ENCODE measurements at places on chromosomes 1 and 21.
A peak's percentile ranks its signal among the peaks of the same experiment; 100 is the strongest.

GRCh38 chr21:26165331-26165730, 5.2 kb downstream of the APP start:
- ATAC-seq: no peak

- ATAC-seq: no peak
These were observed 3.7 kb upstream of the KLF18 start for GRCh38 chr1:44144962-44145756.

DNA sequence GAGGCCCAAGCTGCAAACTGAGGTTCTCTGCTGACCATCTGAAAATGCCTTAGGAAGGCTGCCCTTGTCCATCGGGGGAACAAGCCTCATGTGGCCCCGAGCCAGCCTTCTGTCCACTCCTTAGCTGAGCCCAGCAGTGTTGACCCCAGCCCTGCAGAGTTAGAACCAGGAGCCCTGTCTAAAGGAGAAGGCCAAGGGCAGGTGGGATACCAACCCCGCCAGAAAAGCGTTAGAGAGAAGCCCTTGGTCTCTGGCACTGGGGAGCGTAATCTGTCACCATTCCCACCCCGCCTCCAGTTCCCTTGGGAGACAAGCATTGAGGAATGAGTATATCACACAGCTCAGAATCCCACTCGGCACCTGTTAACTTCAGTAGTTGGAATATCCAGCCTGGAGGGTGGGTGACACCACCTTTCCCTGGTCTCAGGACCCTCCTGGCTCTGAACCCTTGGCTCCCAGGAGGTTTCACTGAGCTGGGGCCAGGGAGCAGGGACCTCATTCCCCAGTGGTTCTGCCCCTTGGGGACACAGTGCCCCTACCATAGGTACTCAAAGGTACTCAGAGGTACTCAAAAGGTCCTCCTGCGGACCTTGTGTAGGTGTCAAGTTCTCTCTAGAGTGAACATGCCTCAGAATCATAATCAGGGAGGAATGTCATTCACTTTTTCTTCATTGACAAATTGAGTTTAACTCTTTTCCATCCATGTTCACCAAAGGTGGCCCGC, 16.4 kb downstream of the ETS2 start:
- no peak for ATAC-seq

- no peak for ATAC-seq
These were observed 86.0 kb downstream of the HHIPL2 start for GRCh38 chr1:222461941-222462340.

GRCh38 chr1:8122160-8122476, 96.0 kb upstream of the ERRFI1 start:
- ATAC-seq: no peak

GRCh38 chr1:150507912-150508864, at the start of gene ECM1:
Gene ECM1, plus strand, starts transcription at chr1:150508109. Its CDS starts 101 bp downstream, at chr1:150508210.
- peak; percentile 34 for ATAC-seq

DNA sequence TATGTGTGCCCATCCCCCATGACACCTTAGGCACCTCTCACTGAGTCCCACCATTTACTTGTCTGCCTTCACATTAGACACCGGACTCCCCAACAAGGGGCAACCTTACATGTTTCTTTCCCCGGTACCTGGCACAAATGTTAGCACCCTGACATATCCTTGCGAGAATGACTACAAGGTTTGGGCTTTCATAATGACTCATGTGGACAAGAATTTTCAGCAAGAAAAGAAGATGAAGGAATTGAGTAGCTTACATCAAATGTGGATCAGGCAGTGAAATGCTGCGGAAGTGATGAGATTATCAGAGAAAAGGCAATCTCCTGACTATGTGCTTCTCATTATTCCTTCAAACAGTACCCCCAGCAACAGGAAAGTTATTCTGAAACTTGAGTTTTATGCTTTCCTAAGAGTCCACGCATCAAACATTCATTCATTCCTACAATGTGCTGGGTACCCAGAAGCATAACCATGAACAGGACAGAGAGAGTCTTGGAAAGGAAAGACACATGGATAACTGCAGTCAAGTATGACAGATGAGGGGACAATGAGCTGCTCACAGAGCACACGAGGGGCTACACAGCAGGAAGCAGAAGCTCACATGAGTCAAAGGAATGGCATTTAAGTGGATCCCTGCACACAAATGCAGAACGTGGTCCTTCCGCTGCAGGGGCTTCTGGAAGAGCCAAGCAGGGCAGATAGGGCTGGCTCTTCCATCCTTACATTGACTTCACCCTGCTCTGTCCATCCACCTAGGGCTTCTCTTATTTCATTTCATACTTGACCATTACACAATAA, 112.1 kb downstream of the PCNX2 start:
- no peak for ATAC-seq

DNA sequence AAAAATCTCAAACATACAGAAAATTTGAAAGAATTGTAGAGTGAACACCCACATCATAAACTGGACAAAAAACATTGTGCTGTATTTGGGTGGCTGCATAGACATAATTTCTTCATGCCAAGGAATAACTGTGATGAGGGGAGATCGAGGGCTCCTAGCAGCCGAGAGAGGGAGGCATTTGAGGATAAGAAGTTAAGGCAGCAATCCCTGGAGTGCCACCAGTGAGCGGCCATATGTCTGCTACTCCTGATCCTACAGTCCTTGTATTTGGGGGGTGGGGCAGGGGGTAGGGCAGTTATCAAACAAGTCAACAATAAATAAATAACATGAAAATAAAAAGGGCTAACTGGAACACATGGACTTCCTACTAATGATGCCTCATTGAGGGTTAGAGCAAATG, 54.5 kb downstream of the ATP5PO start:
- ATAC-seq: no peak

GRCh38 chr1:12157366-12158231, 9.2 kb upstream of the TNFRSF1B start:
- ATAC-seq: peak; percentile 69

DNA sequence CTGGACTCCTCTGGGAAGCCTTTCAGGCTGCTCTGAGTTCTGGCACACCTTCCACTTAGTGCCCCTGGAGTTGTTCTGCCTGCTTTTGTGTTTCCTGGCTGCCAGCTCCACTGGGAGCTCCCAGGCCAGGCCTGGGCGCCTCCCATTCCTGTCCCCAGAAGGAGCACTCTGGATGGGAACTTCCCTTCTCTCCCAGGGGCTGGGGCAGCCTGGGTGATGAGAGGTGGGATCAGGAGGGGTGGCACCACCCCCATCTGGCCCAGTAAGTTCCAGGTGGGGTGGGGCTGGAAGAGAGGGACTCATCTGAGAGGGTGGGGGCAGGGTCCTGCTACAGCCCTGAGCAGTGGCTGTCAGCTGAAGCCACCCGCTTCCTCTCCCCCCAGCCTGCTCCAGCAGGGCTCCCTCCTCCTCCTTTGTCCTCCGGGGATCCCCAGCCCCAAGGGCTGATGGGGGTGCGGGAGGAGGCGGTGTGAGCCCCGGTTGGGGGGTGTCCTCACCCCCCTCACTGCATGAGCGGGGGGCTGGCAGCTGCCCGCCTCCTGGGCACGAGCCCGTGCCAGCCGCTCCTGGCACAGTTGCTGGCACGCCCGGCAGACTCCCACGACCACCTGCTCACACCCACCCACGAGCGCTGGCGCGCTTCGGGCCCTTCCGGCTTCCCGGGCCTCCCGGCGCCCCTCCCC, 4.7 kb downstream of the FOXO6 start:
- no peak for ATAC-seq

DNA sequence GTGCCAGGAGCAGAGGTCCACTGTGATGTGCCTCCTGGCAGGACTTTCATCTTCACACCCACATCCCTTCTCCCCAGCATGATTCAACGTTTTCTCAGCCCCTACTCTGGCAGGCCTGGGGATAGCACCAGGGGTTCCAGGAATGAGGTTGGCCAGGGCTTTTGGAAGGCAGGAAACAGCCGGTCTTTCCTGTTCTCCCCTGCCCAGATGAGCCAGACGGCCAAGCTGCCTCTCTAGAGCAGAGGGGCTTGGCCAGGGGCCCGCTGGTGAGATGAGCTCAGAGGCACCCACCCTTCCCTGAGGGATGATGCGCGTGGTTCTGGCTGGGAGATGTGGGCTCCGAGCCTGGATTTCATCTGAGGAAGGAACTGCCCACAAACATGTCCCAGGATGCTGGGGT, 4.3 kb upstream of the MFAP2 start:
- no peak for ATAC-seq

GRCh38 chr1:42469727-42470126, 6.6 kb downstream of the CCDC30 start:
- peak; percentile 24 for ATAC-seq

DNA sequence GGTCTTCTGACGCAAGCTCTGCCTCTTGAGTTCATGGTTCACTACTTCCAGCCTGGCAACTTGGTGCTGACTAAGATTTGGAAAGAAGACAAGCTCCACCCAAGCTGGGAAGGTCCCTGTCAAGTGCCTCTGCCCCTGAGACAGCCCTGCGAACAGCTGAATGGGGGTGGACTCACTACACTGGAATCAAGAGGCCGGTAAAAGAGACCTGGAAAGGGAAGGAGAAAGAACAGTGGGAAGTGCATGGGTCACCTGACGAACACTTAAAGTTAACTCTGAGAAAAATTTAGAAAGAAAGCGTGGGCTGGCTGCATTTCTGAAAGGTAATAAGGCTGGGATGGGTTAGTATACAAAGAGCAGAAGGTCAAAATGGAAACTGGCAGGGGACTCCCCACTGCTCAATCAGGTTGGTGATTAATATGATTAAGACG, 26.1 kb upstream of the ZNF496 start:
- no peak for ATAC-seq

- ATAC-seq: peak; percentile 11
These were observed 6.4 kb downstream of the CLCA2 start for GRCh38 chr1:86430376-86430775.

- peak; percentile 35 for ATAC-seq
These were observed 5.8 kb upstream of the LORICRIN start for GRCh38 chr1:153253693-153254092.

- ATAC-seq: no peak
These were observed 10.2 kb downstream of the RPS6KA1 start for GRCh38 chr1:26539722-26540121.

DNA sequence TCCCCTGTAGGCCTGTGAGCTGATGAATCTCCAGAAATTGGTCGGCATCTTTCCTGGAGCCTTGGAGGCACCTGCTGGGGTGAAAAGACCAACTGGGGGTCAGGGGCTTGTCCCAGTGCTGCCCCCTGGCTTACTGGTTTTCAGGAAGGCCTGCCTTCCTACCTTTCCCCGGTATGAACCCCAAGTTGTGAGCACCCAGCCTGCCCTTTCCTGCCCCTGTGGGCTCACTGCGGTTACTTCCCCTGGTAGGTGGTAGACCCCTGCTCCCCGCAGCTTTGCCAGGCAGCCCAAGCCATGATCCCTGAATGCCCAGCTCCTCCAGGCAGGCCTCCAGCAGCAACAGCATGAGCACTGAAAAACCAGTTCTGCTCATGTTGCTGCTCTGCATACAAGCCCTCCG, 10.2 kb downstream of the DMRTB1 start:
- ATAC-seq: no peak

- no peak for ATAC-seq
These were observed 434.6 kb upstream of the PRMT6 start for GRCh38 chr1:106621853-106622252.

DNA sequence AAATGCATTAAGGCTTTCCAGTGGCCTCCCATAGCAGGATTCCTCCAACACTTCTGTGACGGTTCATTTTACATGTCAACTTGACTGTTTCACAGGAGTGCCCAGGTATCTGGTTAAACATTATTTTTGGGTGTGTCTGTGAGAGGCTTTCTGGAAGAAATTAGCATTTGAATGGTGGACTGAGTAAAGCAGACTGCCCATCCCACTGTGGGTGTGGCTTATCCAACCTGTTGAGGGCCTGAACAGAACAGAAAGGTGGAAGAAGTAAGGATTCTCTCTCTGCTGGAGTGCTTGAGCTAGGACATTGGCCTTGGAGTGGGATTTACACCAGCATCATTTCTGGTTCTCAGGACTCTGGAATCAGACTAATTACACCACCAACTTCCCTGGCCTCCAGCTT, 85.6 kb downstream of the RGS7 start:
- no peak for ATAC-seq

DNA sequence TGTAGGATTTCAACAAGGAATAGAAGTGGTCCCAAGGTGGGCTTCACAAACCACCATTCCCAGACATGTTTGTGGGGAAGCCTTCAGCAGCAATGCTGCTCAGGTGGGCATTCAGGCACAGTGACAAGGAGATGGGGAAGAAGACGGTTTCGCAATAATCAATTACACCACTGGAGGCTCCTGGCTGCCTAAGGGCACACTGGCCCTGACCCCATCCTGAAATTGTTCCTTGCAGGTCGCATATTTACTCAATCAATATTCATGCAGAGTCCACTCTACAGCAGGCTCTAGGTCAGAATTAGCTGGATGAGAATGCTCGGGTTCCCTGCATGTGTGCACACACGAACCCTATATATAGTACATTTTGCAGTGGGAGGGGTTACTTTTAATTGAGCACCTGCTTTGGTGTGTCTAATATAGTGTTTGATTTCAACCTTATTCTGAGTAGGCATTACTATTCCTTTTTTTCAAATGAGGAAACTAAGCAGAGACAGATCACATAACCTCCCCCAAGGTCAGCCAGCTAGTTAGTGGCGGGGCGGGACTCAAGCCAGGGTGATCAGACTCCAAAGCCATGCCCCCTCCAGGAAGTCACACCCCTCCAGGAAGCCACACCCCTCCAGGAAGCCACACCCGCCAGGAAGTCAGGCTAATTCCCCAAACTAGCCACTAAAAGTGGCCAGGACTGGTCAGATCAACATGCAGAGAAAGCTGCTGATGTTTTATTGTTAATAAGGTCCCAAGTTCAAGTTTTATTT, 106.5 kb downstream of the HLCS start:
- ATAC-seq: peak; percentile 62

DNA sequence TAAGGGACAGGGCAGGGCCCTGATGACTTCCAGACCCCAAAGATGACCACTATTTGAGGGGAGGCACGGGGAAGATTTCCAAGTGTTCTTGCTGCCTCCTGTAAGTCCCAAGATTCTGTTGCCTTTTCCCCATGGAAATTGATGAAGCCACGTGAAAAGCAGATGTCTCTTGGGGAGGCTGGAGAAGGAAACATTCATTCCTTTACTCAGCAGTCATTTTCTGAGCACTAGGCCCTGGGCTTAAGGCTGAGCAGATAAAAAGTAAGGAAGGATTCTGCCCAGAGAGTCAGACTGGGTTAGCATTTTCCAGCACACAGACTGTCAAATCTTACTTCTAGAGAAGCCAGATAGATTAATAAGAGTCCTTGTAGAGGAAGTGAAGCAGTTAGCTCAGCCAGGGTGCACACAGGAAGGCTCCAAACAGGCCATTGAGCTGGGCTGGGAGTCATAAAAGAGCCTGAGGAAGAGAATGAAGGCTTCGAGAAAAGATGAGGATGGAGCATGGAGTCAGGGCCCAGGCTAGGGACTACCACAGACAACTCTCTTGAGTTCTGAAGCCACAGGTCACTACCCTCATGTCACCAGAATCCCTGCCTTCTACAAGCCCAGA, 10.1 kb downstream of the EXTL1 start:
- no peak for ATAC-seq

- no peak for ATAC-seq
These were observed 365.4 kb downstream of the LRRIQ3 start for GRCh38 chr1:73832276-73833181.

DNA sequence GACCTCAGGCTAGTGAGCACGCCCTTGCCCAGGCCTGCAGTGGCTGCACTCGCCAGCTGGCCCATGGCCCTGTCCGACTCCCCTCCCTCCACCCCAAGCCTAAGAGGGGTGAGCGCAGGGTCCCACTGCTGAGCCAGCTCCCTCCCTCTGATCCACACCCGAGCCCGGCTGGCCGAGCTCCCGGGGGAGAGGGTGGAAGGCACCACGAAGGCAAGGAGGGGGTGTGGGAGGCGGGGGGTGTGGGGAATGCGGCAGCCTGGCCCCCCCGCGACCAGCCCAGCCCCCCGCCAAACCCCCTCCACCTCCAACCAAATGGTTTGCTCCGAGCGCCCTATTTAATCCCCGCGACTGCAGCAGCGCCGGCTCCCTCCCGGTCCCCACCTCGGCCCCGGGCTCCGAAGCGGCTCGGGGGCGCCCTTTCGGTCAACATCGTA, at the start of gene CADM3:
Gene CADM3 (plus strand): TSS at position 362 of the 434 bp plus-strand sequence. CDS start 151 bp downstream, outside the sequence.
- ATAC-seq: no peak
